Natural killer cell (primary cell): ENCODE measurements at places on chromosomes 4 and X.

DNA sequence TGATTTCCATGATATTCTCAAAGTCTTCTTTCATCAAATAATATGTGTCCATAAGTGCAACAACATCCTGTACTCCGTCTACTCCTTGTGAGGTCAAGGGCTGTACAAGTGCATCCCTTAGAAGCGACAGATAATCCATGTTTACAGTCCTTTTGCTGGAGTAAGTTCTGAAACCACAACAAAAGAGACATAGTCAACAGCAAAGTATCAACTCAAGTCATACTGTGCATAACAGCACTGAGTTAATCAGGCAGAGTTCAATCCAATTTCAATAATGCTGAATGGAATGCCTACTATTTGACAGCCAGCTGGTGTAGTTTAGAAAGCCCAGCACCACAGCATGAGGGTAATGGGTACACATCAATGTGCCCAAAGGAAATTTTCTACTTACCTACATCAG, 74.5 kb downstream of the RFC1 start:
- DNase-seq = no peak

GRCh38 chr4:3809451-3810110, 43.4 kb downstream of the ADRA2C start:
- no peak for DNase-seq

- DNase-seq = no peak
These were observed 556.5 kb upstream of the NR3C2 start for GRCh38 chr4:148998719-148999118.

GRCh38 chrX:140180585-140180984, 215.3 kb upstream of the CXorf66 start:
- DNase-seq = no peak

DNA sequence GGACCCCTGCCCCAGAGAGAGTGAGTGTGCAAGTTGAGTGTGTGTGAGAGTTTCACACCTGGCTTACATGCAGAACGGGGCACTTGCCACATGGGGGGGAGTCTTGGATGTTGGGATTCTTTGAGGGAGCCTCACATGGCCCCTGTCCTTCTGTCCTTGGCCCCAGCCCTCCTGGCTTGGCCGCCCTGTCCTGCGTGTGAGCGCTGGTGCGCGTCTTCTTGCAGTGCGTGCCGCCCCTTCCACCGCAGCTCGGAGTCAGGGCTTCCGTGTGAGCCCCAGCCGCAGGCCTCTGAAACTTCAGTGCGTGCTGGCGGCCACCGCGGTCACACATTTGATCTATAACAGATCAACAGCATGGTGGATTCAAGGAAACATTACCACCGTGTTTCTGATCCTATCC, 30.1 kb upstream of the HGFAC start:
- DNase-seq = no peak

DNA sequence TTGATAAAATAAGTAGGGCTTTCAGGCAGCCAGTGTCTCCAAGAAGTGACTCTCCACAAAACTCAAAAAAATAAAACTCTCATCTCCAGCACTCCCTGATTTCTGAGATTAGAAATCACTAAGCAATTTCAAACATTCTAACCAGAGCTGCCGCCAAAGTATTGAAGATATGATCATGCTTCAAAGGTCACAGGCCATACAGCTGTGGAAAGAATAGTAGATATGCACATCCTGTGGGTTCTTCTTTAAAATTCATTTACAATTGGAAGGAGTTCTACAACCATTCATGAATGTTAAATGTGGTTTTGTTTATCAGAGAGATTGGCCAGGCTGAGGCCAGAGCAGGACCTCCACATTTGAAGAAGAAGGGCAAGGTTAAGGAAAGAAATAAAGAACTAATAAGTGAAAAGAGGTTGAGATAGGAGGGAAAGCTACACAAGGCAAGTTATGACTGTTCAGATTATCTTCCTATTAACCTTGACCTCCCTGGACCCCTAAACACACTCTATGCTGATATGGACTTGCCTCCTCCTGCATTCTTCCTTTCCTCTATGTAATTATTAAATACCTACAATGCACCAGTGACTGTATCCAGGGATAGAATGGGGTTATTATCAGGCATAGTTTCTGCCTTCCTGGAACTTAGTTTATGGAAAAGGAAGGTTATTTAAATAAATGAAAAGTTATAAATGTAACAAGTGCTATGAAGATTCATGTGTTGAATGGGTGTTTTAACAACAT, 56.4 kb downstream of the USP38 start:
- DNase-seq = no peak

- no peak for DNase-seq
These were observed 52.6 kb downstream of the FNIP2 start for GRCh38 chr4:158821228-158821971.

- DNase-seq = no peak
These were observed 73.6 kb downstream of the EGF start for GRCh38 chr4:109985993-109986974.

- DNase-seq = no peak
These were observed 144.8 kb upstream of the UNC5C start for GRCh38 chr4:95693594-95693993.

DNA sequence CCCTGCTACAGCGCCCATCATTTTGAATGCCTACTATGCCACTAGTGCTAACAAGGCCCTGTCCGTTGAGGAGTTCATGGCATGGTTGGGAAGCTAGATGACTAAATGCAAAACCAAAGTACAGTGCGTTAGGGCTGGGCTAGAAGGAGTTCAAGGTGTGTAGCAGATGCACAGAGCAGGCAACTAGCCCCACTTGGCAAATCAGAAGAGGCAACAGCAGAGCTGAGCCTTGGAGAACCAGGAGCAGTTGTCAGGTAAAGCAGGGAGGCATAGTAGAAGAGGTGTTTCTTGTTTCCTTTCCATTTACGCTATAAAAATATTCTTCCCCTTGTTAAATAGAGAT, 146.6 kb upstream of the CPEB2 start:
- no peak for DNase-seq

- DNase-seq = no peak
These were observed 178.6 kb upstream of the DIPK2B start for GRCh38 chrX:45379236-45379635.

GRCh38 chr4:108601532-108601931, 18.8 kb upstream of the RPL34 start:
- no peak for DNase-seq

- DNase-seq = no peak
These were observed 3.6 kb downstream of the APOO start for GRCh38 chrX:23904096-23904495.

- no peak for DNase-seq
These were observed 575.7 kb downstream of the TRIML1 start for GRCh38 chr4:188714907-188715306.

GRCh38 chr4:123415977-123416376, 19.4 kb downstream of the SPRY1 start:
- peak; percentile 36 for DNase-seq

DNA sequence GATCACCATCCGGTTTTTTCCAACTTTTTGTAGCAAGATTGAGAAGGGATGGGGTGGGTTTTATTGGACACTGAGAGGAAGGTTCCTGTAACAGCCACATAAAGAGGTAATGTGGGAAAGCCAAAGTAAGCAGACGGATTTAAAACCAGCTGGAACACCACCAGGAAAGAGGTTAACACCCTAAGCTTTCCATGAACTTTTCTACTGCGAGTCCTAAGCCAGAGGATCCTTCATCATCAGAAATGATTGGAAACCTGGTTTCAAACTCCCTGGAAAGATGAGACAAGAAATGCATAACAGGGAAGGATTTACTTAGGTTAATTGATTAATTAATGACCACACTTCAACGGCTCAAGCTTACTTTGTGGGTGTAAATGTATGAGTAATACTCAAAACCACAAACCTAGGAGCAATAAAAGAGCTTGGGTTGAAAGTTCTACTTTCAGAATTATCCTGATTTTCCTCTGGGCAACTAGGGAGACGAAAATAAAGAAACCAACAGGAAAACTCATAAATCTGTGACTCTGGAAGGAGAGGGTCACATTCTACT, 91.5 kb downstream of the COX18 start:
- no peak for DNase-seq

DNA sequence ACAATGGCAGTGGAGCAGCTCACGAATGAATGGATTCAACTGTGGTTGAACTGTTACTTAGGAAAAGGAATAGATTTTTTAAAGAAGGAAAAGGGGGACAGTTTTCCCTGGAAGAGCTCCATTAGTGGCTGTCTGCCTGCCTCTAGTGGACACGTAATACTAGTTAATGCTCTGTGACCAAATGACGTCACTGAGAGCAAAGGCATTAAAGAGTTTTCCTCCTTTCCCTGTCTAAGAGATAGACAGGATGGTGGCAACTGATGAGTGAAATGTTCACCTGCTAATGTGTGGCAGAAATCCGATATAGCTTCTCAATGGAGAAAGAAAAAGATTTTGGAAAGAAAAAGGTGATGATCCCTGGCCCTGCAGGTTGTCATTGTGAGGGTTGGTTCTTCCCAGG, 52.3 kb upstream of the SCML1 start:
- no peak for DNase-seq
